ENCODE measurements at places on chromosomes 7 and 10.

DNA sequence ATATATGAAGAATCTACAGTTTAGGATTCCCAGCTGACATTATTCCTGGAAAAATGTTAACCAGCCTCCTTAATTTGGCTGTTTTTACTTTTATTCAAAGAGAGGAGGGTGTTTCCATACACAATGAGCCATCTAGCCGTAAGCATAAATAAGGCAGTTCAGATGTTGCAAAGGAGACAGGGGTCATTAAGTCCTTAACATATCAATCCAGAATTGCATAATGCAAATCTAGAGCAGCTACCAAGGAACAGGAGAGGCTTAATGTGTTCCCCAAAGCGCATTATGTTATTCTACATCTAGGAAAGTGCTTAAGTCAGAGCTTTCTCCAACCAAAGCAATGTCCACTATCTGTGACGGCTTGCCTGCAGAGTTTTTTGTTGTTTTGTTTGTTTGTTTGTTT, 32.4 kb upstream of the TCF7L2 start:
- DNase-seq, result no peak

DNA sequence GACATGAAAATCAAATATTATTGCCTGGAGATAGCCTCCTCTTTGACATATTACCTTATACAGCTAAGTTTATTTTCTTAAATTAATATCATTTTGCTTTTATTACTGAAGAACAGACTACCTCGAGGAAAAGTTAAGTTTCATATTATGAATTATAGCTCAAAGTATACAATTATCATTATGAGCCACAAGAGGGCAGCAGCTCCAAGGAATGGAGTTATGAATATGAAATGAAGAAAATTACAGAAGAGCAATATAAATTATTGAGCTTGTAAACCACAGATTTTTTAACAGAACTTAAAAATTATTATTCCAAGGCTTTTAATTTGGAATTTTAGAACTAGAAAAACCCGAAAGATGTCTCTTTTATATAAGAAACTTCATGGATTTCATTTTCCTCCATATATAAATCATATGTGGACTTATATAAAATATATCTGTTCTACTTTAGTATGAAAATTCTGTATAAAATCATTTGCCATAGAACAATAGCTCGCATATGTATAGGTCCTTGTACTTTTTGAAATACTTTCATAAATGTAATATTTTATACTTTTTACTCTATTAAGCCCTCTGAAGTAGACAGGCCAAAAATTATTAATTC, 40.1 kb downstream of the IQUB start:
- peak; percentile 37 for DNase-seq

GRCh38 chr7:11701829-11702560, 130.0 kb downstream of the THSD7A start:
- DNase-seq, result no peak

GRCh38 chr7:43398831-43399230, 184.1 kb upstream of the STK17A start:
- DNase-seq, result no peak

DNA sequence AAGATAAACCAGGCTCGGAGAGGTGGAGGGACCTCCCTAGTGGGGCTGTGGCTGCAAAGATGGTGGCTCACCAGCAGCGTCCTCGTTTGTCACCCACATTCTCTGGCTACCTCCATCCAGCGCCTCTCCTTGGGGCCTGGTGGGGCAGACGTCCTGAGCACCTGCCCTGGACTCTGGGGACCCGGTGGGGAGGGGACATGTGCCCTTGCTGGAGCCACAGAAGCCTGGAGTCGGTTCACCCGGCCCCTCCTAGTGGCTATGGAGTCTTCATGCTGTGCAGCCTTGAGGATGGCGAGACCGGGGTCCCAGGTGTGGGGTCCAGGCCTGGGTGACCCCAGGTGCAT, 14.5 kb downstream of the TTYH3 start:
- no peak for DNase-seq

- no peak for DNase-seq
Observed at GRCh38 chr7:66376264-66376945, 171.3 kb downstream of the TPST1 start.

- no peak for DNase-seq
Observed at GRCh38 chr10:112507988-112508387, 61.0 kb downstream of the VTI1A start.

DNA sequence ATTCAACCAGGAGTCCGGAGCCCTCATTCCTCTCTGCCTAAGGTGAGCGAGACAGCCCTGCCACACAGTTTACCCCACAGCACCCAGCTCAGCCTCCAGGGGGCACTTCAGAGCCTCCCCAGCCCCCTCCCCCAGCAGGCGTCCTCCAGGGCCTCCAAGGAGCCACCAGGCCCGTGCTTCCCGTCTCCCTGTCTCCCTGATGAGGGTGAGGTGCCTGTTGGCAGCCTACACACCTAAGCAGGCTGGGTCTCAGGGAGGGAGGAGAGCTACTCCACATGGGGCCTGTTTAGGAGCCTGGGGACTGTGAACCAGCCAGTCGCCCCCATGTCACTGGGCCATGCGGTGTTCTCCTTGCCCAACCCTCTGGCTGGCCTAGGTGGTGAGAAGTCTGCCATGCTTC, 28.9 kb upstream of the TRIM8 start:
- no peak for DNase-seq

- DNase-seq, result no peak
Observed at GRCh38 chr7:99235925-99236324, 28.0 kb upstream of the KPNA7 start.

GRCh38 chr7:48296966-48297365, 125.7 kb downstream of the ABCA13 start:
- DNase-seq, result no peak

- DNase-seq, result no peak
Observed at GRCh38 chr10:116766837-116767634, 24.7 kb upstream of the HSPA12A start.

GRCh38 chr7:44149571-44150465, 8.7 kb upstream of the MYL7 start:
- DNase-seq, result no peak

GRCh38 chr10:33335801-33336581, 1.5 kb upstream of the NRP1 start:
- DNase-seq, result no peak

- DNase-seq, result no peak
Observed at GRCh38 chr10:126239844-126240243, 148.4 kb downstream of the ADAM12 start.

DNA sequence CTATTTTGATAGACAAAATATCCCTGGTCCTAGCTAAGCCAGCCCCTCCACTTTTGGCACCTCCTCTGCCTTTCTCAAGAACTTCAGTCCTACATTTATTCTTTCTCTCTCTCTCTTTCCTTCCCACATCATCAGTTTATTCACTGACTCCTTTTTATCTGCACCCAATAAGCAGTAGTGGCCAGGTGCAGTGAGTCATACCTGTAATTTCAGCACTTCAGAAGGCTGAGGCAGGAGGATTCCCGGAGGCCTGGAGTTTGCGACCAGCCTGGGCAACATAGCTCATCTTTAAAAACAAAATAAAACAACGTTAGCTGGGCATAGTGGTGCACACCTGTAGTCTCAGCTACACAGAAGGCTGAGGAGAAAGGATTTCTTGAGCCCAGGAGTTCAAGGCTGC, 19.4 kb upstream of the NRP1 start:
- no peak for DNase-seq

DNA sequence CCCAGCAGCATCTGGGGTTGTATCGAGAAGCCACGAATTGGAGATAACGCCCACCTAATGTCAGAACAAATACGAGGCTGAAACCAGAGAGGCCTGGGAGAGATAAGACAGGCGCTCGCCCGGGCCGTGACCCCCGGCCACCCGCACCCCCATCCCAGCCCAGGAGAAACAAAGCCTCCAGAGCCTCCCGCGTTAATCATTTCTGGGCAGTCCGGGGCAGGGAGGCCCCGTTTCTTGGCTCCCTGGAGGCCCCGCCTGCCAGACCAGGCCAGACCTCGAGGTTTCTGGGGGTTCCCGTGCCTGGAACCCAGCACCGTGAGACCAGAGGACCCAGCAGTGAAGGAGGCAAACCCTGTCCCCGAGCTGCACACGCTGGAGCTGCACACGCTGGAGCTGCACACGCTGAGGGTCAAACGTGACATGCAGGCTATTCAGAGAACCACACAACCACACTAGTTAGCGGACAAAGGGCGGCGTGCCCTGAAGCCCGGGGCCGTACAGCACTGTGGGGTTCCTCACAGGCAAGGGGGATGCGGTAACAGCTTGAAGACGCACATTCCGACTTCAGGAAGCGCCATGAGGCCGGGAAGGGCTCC, 53.4 kb downstream of the FOXL3 start:
- no peak for DNase-seq

- no peak for DNase-seq
Observed at GRCh38 chr10:24382596-24382978, 173.6 kb downstream of the KIAA1217 start.

GRCh38 chr10:77784856-77785255, 141.7 kb downstream of the DLG5 start:
- DNase-seq, result peak; percentile 5

DNA sequence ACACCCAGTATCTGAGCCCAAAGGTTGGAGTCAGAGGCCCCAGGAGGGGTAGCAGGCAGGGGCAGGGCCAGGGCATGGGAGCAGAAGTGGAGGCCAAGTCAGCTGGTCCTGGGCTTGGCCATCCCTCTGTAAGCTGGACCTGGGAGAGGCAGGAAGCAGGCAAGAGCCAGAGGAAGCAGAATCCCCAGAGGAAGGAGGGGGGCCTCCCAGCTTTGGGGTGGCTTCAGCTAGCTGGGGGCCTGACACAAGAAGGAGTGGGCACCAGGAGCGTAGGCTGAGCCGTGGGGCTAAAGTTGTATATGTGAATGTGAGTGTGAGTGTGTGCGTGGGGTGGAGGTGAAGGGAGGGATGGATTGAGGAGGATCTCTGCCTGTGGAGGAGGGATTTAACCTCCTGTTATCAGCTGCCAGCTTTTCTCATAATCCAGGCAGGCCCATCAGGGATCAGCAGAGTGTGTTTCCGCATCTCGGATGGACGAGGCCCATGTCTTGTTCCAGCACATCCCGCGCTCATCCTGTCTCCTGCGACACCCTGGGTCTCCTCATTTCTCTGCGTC, 54.0 kb downstream of the NEURL1 start:
- no peak for DNase-seq

- DNase-seq, result no peak
Observed at GRCh38 chr10:118383063-118383689, 41.1 kb upstream of the FAM204A start.

GRCh38 chr10:124655191-124656112, 88.7 kb downstream of the FAM53B start:
- DNase-seq, result no peak

- no peak for DNase-seq
Observed at GRCh38 chr7:3083350-3083749, 39.7 kb upstream of the CARD11 start.

DNA sequence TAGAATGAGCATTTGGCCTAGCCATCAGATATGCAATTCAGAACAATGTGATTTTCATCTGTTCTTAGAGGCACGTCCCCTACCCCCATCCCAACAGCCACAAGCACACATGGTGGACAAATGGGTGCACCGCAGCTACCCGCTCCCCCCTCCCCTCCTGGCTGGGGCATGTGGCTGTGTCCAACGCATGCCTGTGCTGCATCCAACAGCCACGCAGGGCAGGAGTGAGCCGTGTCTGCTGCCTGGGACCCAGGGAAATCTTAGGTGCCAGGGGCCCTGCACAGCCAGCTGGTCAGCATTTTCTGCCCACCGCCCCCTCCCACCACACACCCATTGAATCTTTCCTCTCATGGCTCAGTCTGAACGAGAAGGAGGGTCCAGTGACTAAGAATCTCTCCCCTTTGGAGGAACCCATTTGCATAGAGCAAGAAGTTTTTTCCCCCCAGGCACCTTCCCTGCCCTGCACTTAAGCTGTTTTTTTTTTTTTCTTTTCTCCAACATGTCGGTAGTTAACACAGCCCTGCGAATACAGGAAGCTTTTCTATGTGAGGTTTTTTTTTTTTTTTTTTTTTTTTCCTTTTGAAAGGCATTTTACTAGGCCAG, 138.9 kb downstream of the WDR11 start:
- no peak for DNase-seq

DNA sequence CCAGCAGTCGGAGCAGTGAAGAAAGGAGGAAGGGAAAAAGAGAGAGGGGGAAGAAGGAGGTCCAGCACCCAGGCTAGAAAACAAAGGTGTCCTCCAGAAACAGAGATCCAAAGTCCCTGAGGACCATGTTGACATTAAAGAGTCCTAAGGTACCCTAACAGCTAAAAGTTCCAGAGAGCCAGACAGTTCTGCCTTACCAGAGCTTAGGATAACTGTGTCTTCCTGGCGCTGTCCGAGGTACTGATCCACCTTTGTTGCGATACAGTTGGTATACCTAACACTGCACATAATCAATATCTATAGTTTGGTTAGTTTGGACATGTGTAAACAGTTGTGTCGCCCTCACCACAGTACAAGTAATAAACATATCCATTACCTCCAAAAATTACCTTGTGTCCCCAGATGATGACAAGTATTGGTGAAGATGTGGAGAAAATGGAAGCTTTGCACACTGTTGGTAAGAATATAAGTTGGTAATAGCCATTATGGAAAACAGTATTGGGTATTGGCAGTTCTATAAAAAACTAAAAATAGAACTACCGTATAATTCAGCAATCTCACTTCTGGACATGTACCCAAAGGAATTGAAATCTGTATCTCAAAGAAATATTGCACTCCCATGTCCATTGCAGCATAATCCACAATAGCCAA, 59.8 kb downstream of the GRID1 start:
- DNase-seq, result no peak
